Activated CD8-positive, alpha-beta T cell treated with anti-CD3 and anti-CD28 coated beads for 36 hours (primary cell): ENCODE measurements at places on chromosomes 1 and 21. TPM values are rescaled to one million over a fixed set of nuclear protein-coding genes. Genes with fewer than 3 reads are reported as not detected.

The TCHH gene
- total RNA-seq = not detected

The BSND gene
- total RNA-seq = not detected

The MROH7 gene
- not detected for total RNA-seq

The DIRAS3 gene
- total RNA-seq = 0.20 TPM

The AURKAIP1 gene
- 127 TPM for total RNA-seq

DNA sequence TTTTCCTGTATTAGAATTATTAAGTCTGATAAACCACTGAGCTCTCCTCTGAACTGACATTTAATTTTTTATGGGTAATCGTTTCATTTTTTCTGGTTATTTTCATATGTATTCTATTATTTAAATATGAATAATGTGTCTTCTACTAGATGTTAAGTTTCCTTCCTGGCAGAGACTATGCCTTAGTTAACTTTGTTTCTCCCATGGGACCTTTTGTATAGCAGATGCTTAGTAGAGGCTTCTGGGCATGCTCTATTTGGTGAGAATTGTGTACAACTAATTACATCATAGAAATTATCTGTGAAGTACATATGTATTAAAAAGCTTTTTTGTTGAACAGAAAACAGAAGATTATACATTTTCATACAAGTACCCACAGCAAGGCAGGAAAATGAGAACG, 23.4 kb downstream of the CTBS start:
- no peak for DNase-seq

GRCh38 chr1:65457868-65458267, 37.4 kb downstream of the LEPR start:
- DNase-seq = no peak

GRCh38 chr1:154062309-154062708, 71.7 kb downstream of the RPS27 start:
- DNase-seq = no peak

DNA sequence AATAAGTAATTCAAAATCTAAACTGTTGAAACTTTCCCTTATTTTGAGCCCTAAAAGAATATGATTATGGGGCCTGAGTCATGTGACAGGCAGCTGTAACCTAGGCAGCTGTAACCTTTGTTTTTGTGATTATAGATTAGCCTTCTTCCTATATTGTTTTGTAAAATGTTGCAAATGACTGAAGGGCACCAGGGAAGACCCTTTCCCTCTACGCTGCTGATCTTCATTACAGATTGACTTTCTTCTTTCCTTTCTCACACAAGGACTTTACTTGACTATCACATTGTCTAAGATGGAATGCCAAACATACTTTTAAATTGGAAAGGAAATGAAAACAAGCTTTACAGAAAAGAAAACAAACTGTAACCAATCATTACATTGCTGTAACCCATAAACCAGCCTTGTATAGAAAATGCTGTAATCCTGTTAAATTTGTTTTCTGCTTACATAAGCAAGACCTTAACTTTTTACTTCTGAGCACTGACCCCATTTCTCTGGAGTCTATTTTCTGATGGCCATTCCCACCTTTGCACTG, 242.2 kb downstream of the RGS7 start:
- no peak for DNase-seq

GRCh38 chr1:224637515-224637914, 21.4 kb downstream of the CNIH3 start:
- no peak for DNase-seq

- no peak for DNase-seq
Observed at GRCh38 chr1:157115429-157115838, 15.8 kb upstream of the ETV3L start.
